Substantia nigra (tissue), 51 donors: ENCODE measurements at places on chromosomes 4 and X.

DNA sequence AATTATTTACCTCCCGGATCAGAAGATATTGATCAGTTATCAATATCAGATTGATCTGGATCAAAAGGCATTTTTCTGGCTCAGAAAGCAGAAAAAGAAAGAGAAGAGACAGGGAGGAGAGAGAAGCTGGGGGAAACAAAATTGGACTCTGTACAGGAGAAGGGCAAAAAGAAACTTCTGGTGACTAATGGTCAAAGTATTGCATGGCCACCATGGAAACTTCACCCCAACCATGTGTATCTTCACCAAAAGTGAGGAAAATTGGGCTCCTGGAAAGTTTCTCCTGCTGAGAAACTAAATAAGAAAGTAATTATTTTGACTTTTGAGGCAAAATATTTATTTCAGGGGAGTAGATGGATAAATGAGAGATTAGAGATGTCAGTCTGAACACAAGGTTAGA, 33.9 kb downstream of the RNF150 start:
- DNase-seq: no peak

DNA sequence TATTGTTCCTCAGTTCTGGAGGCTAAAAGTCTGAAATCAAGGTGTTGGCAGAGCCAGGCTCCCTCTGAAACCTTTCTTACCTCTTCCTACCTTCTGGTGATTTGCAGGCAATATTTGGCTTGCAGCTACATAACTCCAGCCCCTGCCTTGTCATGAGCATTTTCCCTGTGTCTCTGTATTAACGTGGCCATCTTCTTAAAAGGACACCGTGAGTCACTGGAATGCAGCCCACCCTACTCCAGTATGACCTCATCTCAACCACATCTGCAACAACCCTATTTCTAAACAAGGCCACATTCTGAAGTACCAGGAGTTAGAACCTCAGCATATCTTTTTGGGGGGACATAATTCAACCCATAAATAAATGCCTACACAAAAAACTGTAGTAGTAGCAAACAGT, 40.7 kb downstream of the FANCB start:
- DNase-seq: no peak

DNA sequence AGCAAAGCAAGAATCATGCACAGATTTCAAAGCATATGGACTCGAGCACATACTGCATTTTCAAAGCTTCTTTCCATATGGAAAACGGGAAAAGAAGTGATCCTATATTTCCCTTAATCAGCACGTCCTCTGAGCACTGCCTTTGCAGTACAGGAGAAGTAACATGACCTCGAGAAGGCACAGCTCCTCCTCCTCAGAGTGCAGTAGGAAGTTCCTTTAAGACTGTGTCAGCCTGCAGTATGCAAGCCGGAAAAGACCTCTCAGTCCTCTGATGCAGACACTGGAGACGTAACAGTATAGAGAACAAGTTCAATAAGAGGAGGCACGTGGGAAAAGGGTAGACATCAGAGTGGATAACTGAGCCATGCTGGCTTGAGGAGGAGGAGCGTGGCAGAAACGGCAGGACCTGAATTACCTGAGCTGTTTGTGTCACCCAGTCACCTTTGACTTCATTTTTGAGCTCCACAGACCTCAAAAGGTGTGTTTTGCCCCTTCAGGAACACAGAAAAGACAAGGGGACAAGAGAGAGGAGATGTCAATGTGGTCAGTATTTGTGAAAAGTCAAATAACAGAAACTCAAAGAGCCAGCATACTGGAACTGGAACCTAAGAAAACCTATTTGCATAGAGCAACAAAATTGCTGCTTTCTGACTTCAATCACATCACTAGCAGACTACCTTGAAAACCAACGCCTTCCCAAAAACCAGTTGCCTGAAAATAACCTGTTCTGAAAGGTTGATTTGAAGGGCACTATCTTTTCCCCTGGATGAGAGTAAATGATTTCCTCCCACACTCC, 20.8 kb downstream of the IRF2 start:
- DNase-seq: no peak

DNA sequence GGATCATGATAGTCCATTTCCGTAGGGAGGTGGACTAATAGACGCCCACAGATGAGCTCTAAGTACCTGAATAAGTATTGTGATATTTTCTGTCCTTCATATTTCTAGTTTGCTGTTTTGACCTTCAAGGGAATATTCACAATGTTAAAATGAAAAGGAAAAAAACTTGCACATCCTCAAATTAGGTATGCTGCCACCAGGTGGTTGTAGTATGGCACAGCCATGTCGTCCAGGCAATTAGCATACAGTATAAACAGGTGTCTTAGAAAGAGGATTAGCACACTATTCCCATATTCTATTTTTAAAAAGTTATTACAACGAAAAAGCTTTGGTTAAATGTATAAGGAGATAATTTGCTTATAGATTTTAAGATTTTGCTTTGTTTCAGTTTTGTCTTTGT, 802.0 kb downstream of the RPA4 start:
- no peak for DNase-seq

- no peak for DNase-seq
Observed at GRCh38 chr4:138560448-138560847, 318.3 kb upstream of the SLC7A11 start.

- DNase-seq: no peak
Observed at GRCh38 chr4:74109870-74110605, 11.0 kb upstream of the CXCL2 start.

DNA sequence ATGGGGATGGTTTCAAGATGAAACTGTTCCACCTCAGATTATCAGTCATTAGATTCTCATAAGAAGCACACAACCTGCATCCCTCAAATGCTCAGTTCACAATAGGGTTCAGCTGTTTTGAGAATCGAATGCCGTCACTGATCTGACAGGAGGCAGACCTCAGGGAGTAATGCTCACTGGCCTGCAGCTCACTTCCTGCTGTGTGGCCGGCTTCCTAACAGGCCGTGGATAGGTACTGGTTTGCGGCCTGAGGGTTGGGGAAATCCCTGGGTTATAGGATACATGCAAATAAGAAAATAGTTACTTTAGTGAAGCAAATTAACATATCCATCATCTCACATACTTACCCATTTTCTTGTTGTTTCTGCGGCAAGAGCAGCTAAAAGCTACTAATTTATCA, 160.4 kb downstream of the MAD2L1 start:
- no peak for DNase-seq

DNA sequence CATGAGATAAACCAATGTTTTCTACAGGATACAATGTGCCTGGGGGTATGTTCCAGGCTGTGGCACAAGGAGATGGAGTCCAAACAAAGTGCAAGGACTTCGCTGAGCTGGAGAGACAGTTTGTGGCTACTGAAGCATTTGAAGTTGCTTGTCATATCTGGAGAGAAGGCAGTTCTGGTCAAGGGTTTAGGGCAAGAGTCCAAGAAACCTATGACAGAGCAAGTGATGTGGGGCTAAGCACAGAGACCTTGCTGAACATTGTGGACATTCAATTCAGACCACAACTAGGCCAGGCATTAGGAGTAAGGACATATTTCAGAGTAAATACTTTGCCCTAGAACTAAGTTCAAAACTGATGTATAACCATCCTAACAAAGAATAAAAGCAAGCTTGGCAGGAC, 34.8 kb downstream of the MAGED4B start:
- DNase-seq: no peak

DNA sequence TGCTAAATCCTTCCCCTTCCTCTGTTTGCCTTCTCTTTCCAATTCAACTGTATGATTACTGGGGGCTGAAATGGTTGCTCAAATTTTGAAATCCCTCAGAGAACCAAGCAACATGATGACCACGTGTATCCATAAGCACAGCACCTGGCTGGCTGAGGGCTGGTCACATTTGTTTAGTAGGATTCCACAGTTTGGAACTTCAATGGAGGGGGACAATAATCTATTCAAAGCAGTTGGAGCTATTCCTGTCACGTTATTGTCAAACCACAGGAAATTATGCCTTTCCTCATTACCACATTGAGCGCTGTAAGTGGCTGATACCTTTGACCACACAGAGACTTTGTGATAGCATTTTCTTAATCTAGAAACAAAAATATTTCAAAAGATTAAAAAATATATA, 7.0 kb downstream of the TMSB4X start:
- no peak for DNase-seq

DNA sequence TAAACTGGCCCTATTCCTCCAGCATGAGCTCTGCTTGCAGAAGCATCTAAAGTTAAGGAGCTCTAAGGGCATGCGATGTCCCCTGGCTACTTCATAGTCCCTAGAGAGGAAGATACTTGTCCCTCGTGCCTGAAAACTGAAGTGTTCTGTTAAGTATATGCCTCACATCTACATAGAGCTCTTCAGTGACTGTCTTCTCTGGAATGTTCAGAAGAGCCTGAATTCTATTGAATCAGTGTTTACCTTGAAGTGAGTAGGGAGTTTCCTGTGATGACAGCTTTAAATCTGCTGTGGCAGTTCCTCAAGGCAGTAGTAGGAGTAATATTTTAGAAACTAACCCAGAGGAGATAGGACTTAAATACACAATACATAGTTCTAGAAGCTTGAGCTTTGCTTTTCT, 111.2 kb downstream of the ZNF518B start:
- DNase-seq: no peak

- no peak for DNase-seq
Observed at GRCh38 chrX:30690330-30690729, 37.1 kb downstream of the GK start.

- DNase-seq: no peak
Observed at GRCh38 chrX:75156531-75156945, 455 bp upstream of the ABCB7 start.

DNA sequence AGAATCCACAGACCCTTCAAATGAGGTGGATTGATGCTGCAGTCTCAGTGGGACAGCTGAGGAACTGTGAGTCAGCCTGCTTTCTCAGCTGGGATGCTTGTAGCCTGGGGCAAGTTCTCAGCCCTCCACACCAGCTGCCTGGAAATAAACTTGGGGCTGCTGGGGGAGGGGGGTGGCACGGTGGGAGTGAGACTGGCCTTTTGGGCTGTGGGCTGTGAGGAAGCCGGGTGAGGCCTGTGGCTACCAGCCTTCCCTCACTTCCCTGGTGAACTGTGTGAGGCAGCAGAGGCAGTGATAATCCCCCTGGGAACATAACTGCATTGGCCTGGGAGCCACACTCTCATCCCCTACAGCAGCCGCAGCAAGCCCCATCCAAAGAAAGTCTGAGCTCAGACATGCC, 114.5 kb upstream of the GUCY1A1 start:
- no peak for DNase-seq

- no peak for DNase-seq
Observed at GRCh38 chrX:81336455-81337152, 134.7 kb downstream of the SH3BGRL start.

GRCh38 chr4:70508801-70509200, 9.6 kb upstream of the AMTN start:
- DNase-seq: no peak

DNA sequence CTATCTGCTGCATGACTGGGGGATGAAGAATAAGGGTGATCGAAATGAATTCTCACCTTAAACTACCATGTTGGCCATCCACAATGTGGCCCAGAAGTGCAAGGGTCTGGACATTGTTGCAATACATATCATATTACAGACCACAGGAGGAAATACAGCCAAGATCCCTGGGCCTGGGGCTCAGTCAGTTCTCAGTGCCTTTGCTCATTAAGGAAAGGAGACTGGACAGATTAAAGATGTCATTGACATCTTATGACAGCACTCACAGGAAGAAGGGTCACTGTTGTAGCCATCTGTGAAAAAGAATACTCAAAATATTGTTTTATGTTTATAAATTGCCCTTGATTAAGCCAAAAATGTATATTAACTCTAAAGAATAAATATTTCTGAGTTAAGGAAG, 1345.2 kb downstream of the FSTL5 start:
- no peak for DNase-seq

DNA sequence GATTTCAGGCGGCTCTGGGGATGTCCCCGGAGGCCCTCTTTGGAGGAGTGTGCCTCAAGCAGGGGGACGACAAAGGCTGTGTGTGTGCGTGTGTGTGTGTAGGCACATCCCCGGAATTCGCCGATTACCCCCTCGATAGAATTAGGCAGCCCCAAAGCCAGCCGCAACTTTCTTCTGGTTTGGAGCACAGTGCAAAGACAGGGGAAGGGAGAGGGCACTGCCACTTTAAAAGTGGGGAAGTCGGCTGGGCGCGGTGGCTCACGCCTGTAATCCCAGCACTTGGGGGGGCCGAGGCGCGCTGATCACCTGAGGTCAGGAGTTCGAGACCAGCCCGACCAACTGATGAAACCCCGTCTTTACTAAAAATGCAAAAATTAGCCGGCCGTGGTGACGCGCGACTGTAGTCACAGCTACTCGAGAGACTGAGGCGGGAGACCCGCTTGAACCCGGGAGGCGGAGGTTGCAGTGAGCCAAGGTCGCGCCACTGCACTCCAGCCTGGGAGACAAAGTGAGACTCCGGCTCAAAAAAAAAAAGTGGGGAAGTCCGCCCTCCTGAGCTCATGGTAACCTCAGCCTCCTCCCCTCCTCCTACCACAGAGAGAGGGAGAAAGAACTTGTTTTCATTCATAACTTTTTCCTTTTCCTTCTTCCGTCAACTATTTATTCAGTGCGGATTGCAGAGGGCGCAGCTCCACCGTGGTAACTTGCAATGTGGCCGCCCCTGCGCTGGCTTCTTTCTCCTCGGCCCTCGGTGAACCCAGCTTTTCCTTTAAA, 2.4 kb downstream of the SPRY1 start:
- DNase-seq: peak; percentile 14

DNA sequence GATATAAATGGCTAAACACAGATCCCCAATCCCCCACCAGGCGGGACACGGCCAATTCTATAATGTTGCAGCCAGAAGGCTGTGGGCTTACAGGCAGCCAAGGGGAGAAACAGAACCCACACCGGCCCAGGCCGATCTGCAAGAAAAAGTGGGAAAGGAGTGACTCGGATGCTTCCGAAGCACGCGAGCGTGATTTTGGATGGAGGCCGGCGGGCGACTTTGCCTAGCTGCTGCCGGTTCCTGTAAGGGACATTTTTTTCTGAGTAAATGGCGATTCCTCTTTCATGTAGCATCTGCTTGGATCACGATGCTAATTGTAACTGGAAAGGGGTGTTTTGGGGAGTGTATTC, 470.2 kb downstream of the PCDH19 start:
- DNase-seq: no peak

GRCh38 chr4:82773057-82773456, 25.5 kb downstream of the SCD5 start:
- no peak for DNase-seq

- no peak for DNase-seq
Observed at GRCh38 chrX:14529290-14529989, at the start of gene GLRA2. Gene GLRA2, plus strand, starts transcription at chrX:14529536. Its CDS starts 522 bp downstream, at chrX:14530058.

DNA sequence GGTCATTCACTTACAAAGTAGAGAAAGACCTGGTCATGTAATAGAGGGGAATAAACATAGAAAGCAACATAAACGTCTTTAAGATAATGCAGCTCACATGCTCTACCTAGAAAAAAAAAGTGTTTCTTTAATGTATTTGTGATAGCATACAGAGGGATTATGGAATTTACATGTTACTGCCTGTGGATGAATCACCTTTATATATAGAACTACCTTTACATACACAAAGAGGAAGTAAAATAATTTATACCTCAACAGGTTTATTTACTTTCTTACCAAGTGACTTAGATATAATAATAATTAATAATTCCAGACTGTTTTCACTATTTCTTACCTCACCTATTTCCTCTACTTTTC, 81.5 kb downstream of the PPP3CA start:
- DNase-seq: no peak

- no peak for DNase-seq
Observed at GRCh38 chr4:16887887-16888286, 10.6 kb downstream of the LDB2 start.

GRCh38 chr4:100833906-100834305, 316.1 kb upstream of the EMCN start:
- DNase-seq: no peak
